ENCODE measurements at places on chromosomes 2 and 18.

DNA sequence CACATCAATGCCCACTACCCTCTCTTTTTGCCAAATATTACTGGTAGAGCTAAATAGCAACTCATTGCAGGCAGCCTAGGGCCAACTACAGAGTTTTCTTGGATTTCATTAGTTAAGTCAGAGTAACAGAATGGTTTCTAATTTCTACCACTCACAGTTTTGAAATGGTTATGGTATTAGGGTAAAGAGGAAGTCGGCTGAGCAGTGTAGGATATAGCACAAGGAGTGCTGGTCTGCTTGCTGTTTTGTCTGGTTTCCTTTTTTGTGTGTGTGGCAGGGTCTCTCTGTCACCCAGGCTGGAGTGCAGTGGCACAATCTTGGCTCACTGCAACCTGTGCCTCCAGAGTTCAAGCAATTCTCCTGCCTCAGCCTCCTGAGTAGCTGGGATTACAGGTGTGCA lies 289.2 kb upstream of the CCDC68 start:
- DNase-seq: no peak

GRCh38 chr2:135803278-135803677 lies 33.7 kb downstream of the LCT start:
- no peak for DNase-seq

DNA sequence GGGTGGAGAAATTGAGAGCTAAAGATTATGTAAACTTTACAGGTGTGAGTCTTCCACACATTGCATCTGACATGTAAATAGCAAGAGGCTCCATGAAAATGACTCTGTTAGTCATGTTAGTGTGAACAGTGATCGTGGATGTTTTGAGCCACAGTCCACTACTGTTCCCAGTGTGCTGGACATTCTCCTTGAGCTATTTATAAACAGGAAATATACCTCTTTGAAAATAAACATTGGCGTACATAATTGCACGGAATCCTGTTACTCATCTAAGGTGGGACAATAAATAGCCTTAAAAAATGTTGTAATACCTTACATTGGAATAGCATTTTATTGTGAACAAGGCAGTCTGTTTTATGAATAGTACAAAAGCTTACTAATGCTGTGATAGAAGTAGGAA lies 37.0 kb downstream of the LIMS1 start:
- no peak for DNase-seq

- no peak for DNase-seq
Measured at GRCh38 chr2:240819126-240819857, 727 bp downstream of the KIF1A start.

DNA sequence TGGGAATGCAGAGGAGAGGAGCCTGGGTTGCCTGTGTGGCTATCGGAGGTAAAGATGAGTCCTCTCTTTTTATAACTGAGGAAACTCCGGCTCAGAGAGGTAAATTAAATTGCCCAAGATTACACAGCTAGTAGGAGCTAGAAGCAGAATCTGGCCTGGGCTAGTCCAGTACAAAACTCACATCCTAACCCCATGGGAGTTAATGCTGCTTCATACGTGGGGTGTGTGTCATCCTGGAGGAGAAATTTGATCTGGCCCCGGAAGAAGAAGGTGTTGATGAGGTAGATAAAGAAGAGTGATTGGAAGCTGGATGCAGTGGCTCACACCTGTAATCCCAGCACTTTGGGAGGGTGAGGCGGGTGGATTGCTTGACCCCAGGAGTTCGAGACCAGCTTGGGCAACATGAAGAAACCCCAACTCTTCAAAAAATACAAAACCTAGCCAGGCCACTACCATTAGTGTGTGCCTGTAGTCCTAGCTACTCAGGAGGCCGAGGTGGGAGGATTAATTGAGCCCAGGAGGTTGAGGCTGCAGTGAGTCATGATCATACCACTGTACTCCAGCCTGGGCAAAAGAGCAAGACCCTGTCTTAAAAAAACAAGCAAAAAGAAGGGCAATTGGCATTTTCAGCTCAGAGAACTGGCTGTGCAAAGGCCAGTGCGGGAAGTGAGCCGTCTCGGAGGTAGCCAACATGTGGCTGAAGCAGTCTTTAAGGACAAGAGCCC lies 33.7 kb downstream of the CTIF start:
- DNase-seq: no peak

GRCh38 chr2:145041706-145042105 lies 521.8 kb upstream of the ZEB2 start:
- no peak for DNase-seq

GRCh38 chr2:25981596-25982272 lies 563 bp downstream of the KIF3C start:
- no peak for DNase-seq

- DNase-seq: no peak
Measured at GRCh38 chr18:4260107-4260506, 195.0 kb downstream of the DLGAP1 start.

- DNase-seq: no peak
Measured at GRCh38 chr2:227204452-227204851, 40.0 kb downstream of the COL4A3 start.

- DNase-seq: no peak
Measured at GRCh38 chr2:221501210-221501882, 70.8 kb downstream of the EPHA4 start.

DNA sequence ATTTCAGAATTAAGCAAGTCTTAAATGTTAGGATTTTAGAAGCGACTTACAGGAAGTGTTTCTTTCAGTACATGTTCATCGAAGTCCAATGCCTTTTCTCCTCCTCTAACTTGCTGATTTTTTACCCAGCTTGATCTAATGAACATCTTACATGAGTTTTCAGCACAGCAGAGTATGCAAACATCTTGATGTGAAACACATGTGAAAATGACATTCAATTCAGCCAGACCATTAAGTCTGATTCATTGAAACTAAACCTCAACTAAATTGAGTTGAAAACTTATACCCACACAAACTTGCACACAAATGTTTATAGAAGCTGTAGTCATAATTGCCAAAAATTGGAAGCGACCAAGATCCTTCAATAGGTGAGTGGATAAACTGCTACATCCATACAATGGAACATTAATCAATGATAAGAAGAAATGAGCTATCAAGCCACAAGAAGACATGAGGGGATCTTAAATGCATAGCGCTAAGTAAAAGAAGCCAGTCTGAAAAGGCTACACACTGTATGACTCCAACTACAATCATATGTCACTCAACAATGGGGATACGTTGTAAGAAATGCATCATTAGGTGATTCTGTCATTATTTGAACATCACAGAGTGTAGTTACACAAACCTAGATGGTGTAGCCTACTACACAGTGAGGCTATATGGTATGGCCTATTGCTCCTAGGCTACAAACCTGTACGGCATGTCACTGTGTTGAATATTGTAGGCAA lies 18.5 kb downstream of the PSTPIP2 start:
- no peak for DNase-seq

DNA sequence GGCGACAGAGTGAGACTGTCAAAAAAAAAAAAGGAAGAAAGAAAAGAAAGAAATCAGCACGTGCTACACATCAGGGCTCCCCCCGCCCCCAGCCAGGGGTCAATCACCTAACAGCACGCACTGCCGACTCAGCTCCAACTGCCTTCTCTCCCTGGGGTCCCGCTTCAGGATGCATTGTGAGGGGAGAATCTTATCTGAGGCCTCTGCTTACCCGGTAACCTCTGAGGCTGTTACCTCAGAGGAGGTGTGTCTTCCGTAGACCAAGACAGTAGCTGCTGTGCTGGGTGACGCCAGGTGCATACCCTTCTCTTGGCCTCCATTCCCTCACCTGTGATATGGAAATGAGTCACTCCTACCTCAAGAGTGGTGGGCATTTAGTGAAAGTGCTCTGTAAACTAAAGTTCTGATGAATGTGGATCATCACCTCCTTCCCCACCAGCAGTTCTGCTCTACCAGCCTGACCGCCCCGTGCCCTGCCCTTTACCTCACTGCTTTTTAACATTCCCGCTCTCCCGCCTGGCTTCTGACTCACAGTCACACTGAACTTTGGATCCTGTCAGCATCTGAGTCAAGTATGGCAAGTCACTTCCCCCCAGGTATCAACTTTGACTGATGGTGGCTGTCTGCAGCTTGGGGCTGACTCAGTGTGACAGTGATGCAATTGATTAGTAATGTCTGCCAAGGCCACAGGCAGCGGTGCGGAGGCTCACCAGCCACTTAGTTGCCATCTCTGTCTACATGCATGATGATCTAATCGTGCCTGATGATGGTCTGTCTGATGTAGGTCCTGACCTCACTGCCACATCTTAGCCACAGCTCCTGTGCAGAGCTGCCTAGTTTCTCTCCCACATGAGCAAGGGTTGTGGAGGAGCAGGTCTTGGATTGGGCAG lies 20.1 kb downstream of the ARID5A start:
- no peak for DNase-seq

- no peak for DNase-seq
Measured at GRCh38 chr2:237091779-237092436, 6.2 kb downstream of the COPS8 start.

- no peak for DNase-seq
Measured at GRCh38 chr2:137969876-137970275, 5.6 kb downstream of the HNMT start.

GRCh38 chr2:66389651-66390131 lies 45.2 kb upstream of the MEIS1 start:
- DNase-seq: no peak

GRCh38 chr2:128630974-128631697 lies 312.5 kb upstream of the HS6ST1 start:
- no peak for DNase-seq

DNA sequence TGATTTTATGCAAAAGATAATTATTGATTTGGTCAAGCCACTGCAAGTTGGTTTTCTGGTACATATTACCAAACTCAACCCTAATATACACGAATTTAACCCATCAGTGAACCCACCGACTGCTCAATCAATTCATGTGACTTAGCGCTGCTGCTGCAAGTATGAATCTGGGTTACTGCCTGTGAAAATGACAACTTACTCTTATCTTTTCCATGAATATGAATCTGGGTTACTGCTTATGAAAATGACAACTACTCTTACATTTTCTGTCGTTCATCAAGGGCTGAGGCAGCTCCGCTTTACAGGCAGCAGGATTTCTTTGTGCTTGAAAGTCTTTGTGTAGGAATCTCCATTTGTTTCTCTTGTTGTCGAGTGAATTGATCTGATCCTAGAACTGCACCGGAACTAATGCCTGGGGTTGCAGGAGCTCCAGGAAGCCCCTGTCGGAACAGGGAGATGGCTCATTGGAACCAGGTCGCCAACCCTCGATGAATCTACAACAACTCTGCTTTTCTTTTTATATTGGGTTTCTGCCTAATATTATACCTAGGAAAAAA lies 22.1 kb upstream of the ALKAL2 start:
- no peak for DNase-seq

- DNase-seq: no peak
Measured at GRCh38 chr2:96273763-96274162, 7.7 kb downstream of the CIAO1 start.

GRCh38 chr2:109686921-109687320 lies 72.8 kb downstream of the SOWAHC start:
- no peak for DNase-seq

- no peak for DNase-seq
Measured at GRCh38 chr18:50190236-50190635, 4.7 kb downstream of the MYO5B start.

- no peak for DNase-seq
Measured at GRCh38 chr2:118050386-118050785, 36.5 kb upstream of the CCDC93 start.

- DNase-seq: no peak
Measured at GRCh38 chr2:177606636-177607035, 214.1 kb downstream of the AGPS start.

GRCh38 chr2:151849413-151850010 lies 21.3 kb upstream of the ARL5A start:
- DNase-seq: no peak

DNA sequence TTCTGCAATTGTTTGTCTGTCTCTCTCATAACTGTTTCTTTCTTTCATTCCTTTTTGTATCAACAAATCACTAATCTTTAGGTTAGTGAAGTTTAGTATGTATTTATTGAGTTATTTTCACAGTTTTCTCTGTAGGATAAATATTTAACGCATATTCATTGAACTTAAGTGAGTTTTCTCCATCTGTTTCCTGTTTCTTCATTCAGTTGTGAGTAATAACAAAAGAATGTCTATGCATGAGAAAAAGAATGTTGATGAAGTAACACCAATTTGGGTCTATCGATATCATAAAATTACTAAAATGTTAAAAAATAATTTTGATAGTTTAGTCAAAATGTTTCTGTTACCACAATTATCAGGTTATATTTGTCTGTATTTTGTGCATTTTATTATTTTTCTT lies 948.0 kb downstream of the DSC3 start:
- DNase-seq: no peak

DNA sequence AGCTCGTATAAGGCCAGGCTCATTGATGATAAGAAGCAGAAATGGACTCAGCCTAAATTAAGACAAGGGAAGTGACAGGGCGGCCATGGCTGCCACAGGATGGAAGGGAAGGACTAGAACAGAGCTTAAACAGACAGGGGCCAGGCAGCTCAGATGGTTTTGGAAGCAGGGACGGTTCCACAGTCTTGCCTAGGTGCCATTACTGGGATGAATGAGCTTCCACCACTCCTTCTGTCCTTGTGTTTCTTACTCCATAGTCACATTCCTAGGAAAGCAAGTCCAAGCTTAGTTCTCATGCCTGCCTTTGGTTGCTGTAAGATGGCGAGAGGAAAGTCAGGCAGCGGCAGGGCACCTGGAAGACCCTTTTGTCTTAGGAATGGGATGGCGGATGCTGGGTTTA lies 11.9 kb downstream of the GNLY start:
- DNase-seq: no peak

DNA sequence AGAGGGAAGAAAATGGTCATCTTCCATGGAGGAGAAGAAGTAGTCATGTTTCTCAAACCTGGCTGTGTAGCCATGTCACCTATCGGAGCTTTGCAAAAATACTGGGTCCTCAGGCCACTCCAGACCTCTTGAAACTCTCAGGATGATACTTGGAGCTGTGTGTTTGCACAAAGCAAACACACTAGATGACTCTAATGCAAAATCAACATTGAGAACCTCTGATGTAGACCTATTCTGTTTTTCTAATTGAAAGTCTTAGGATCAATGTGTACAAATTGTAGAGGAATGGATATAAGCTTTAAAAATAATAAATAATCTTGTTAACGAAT lies 444.3 kb downstream of the RND3 start:
- DNase-seq: no peak

DNA sequence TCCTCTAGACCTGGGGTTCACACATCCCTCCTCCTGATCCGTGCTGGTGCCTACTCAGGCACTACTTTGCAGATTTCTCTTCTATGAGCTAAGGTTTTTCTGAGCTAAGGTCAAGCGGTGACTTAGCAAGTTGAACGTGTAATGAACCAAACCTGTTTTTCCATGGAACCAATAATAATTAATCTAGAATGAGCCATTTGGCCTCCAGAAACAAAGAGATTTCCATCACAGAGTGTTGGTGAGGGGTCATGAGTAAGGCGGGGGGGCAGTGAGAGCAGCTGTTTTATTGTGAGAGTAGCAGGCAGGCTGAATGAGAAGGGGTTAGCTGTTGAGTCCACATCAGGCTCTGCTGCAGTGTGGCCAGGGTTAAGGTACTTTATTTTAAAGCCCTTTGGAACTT lies 112.0 kb upstream of the FOSL2 start:
- DNase-seq: no peak
